ENCODE measurements at places on chromosomes 4 and X.

DNA sequence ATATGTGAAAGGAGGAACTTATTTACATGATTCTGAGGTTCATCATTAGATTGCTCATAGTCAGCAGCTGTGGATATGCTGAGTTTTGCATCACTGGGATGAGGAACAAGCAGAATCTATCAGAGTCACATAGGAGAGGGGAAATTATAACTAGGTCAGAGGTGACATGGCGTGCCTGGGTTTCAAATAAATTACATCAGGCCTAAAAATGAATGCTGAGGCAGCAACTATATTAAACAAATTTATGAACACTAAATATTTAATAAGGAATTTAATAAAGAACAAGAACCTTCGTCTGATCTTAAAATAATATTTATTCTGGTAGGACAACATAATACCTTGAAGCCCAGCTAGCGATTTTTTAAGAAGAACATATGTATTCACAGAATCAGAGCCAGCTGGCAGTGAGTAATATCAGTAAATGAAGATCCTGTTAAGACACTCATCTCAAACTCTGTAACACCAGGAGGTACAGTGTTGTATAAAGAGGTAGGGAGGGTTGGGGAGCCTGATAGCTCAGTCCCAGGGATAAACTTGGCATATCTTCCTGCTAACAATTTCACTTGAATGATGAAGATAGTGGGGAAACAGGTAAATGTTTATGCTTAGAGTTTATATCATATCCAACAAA lies 60.9 kb upstream of the HS3ST1 start:
- DNase-seq, result no peak

DNA sequence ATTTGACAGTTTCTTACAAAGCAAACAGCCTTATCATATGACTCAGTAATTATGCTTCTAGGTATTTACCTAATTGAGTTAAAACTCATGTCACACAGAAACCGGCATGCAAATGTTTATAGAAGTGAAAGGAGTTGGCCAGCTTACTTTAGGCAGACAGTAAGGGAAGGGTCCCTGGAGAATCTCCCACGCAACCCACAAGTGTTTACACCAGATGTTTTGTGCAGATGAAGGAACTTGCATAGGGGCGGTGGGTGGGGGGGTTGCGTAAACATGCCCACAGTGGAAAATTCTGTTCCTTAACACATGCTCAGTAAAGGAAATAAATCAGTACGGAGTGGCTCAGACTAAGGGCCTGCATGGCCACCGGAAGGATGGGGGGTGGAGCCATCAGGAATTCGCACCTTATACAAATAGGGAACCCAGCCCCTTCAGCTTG lies 330.5 kb upstream of the AADAT start:
- DNase-seq, result no peak

- peak; percentile 73 for DNase-seq
These were observed 114.8 kb downstream of the REELD1 start for GRCh38 chr4:146329050-146329716.

GRCh38 chrX:2707334-2707760 lies 16.3 kb downstream of the CD99 start:
- DNase-seq, result no peak

GRCh38 chr4:7992846-7993245 lies 53.2 kb upstream of the AFAP1 start:
- no peak for DNase-seq
